ENCODE measurements at places on chromosomes 5 and 9. TPM values are rescaled to one million over a fixed set of nuclear protein-coding genes. Genes with fewer than 3 reads are reported as not detected.
A peak's percentile ranks its signal among the peaks of the same experiment; 100 is the strongest.

DNA sequence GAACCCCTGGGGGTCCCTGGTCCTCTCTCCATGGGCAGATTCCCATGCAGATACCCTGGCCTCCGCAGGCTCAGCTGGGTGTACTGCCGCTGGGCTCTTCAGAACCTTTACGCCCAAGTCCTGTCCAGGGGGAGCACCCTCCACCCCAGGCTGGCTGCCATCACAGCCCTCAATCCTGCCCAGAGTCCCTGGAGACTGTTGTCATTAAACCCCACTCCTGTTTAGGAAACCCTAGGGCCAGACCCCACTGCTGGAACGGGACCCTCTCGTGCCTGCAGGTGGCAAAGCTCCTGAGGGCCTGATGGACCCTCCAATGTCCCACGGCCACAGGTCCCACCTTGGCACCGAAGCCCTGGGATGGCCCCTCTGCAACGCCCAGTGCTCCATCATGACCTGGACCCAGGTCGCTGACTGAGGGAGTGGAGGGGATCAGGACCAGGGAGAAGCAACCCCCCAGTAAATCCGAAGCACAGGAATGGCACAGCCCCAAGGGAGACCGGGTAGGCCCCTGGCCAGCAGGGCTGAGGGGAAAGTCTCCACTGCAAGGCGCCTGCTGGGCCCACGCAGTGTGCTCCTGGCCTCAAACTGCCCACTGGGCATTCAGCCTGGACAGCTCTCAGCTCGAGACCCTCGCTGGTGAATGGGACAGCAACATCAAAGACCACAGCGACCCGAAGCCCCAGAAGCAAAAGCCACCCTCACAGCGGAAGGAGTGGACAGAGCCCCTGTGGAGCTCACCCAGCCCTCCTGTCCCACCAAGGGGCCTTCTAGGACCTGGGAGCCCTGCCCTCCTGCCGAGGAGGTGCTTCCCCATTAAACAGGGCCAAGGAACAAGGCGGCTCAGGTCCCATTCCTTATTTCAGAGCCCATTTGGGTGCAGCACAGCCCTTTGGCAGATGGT is 8.3 kb downstream of the ZDHHC11B start:
- H3K27me3 ChIP-seq, result no peaks in the 10 kb centered on the region
- H3K27ac ChIP-seq, result no peak overlapping the region
- no peaks in the 10 kb centered on the region for H3K36me3 ChIP-seq
- no peak overlapping the region for H3K4me3 ChIP-seq

Gene DMAC1
- 14.6 TPM for total RNA-seq

- DNase-seq, result no peak
- no peak overlapping the region for H3K27ac ChIP-seq
- H3K36me3 ChIP-seq, result no peaks in the 10 kb centered on the region
- no peaks in the 10 kb centered on the region for H3K27me3 ChIP-seq
- no peak overlapping the region for H3K4me3 ChIP-seq
Observed at GRCh38 chr9:134964271-134965055, 46.8 kb upstream of the FCN1 start.

Gene TMEM174
- not detected for total RNA-seq

GRCh38 chr5:2735996-2736395 is 15.5 kb downstream of the IRX2 start:
- no peak overlapping the region for H3K4me3 ChIP-seq
- H3K27me3 ChIP-seq, result peaks cover 82% of the 10 kb centered on the region
- no peaks in the 10 kb centered on the region for H3K36me3 ChIP-seq
- peaks cover 7% of the 10 kb centered on the region for H3K4me1 ChIP-seq

Gene FAM53C
- 14.2 TPM for total RNA-seq

Gene GABBR2
- not detected for total RNA-seq

Gene HTR1A
- not detected for total RNA-seq

- no peaks in the 10 kb centered on the region for H3K36me3 ChIP-seq
- H3K27me3 ChIP-seq, result no peaks in the 10 kb centered on the region
- H3K4me1 ChIP-seq, result peaks cover 4% of the 10 kb centered on the region
- DNase-seq, result no peak
- no peak overlapping the region for H3K4me3 ChIP-seq
Observed at GRCh38 chr5:172313915-172314314, 30.4 kb upstream of the UBTD2 start.

Gene CYLC2
- not detected for total RNA-seq

Gene ZBTB26
- 1.9 TPM for total RNA-seq

GRCh38 chr5:56993241-56993640 is 41.3 kb upstream of the MIER3 start:
- no peaks in the 10 kb centered on the region for H3K27me3 ChIP-seq
- H3K4me1 ChIP-seq, result no peaks in the 10 kb centered on the region
- H3K4me3 ChIP-seq, result no peak overlapping the region

DNA sequence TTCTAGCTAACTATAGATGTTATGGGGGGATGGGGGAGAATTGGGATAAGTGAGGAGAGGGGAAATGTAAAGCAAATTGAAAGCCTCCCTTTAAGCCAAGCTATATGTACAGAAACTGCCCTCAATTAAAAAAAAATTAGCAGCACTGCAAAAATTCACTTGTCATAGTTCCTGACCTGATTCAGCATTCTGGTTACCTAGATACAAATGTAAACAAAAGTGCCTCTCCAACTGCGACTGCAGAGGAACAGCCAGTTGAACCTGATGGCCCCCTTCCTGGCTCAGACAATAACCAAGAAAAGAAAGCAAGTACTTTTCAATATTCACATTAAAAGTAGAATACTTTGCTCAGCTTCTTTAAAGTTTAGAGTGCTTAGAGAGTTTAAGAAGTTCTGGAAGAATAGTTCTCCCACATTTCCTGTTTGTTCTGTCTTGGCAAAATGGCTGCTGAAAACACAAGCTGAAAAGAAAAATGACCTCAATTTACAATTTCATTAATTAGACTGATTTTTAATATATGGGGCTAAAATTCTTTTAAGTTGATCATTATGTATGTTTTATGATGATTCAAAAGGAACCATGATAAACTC is 1.5 kb downstream of the FAM81B start:
- no peaks in the 10 kb centered on the region for H3K36me3 ChIP-seq
- no peak for DNase-seq
- no peaks in the 10 kb centered on the region for H3K4me1 ChIP-seq
- H3K4me3 ChIP-seq, result no peak overlapping the region
- no peak overlapping the region for H3K27ac ChIP-seq

Gene ZNF618
- total RNA-seq, result 1.7 TPM

DNA sequence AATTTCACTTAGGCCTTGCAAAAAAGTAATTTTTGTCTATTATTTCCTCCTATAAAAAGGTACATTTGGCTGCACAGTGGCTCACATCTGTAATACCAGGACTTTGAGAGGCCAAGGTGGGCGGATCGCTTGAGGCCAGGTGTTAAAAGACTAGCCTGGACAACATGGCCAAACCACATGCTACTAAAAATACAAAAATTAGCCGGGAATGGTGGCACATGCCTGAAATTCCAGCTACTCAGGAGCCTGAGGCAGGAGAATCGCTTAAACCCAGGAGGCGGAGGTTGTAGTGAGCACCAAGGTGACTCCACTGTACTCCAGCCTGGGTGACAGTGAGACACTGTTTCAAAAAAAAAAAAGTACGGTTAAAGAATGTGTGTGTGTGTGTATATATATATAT is 15.7 kb downstream of the NUP155 start:
- H3K27ac ChIP-seq, result no peak overlapping the region
- DNase-seq, result no peak
- no peak overlapping the region for H3K4me3 ChIP-seq
- H3K4me1 ChIP-seq, result no peaks in the 10 kb centered on the region

Gene IFNA16
- total RNA-seq, result not detected

- H3K36me3 ChIP-seq, result no peaks in the 10 kb centered on the region
- no peak overlapping the region for H3K27ac ChIP-seq
- peak; percentile 18 for DNase-seq
- no peaks in the 10 kb centered on the region for H3K27me3 ChIP-seq
- H3K4me1 ChIP-seq, result peaks cover 11% of the 10 kb centered on the region
- peak overlapping the region; percentile 1 for H3K4me3 ChIP-seq
Observed at GRCh38 chr9:130962418-130963316, 23.6 kb upstream of the FIBCD1 start.

All from esophagus squamous epithelium (tissue), 5 donors.